ENCODE measurements at places on chromosomes 4 and X.

DNA sequence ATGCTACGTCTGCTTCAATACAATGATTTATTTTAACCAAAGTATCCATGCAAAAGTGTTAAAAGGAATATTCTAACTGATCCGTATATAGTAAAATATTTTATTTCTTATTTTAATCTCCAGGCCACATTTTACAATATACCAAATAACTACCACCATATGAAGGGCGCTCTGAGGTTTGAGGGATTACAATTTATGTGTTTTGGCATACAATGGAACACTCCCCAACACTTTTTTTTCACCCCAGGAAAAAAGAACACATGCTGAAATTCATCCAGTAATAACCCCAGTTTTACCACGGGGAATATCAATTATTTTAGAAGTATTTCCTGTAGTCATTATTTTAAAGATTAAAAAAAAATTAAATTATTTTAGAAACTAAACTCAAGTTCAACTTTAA, 65.4 kb downstream of the APBB2 start:
- no peak for DNase-seq

DNA sequence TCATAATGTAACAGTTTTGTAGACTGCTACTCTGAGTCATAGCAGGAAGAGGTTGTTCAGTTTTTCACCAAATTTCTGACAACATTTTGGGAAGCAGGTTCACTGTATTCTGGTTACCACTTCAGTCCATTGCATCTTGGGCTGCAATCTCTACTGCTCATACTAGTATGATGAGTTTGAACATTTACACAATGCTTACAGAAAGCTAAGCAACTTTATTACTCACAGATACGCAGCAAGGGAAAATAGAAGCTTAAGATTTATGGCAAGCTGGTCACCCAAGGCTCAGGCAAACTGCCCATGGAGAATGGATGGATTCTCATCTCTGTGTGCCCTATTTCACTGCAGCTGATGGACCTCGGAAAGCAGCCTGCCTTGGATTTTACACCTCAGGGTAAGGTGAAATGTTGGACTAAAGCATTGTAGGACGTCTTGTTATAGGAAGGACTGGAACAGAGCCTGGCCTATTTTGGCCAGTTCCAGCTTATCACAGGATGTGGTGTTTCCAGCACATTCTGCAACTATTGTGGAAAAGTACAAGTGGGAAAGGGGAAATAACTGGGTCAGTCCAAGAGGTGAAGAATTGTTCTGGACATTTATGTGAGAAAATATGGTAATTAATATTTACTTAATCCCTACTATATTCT, 887.1 kb upstream of the AGA start:
- DNase-seq, result no peak

GRCh38 chrX:57573754-57574153, 18.1 kb upstream of the ZXDB start:
- no peak for DNase-seq

DNA sequence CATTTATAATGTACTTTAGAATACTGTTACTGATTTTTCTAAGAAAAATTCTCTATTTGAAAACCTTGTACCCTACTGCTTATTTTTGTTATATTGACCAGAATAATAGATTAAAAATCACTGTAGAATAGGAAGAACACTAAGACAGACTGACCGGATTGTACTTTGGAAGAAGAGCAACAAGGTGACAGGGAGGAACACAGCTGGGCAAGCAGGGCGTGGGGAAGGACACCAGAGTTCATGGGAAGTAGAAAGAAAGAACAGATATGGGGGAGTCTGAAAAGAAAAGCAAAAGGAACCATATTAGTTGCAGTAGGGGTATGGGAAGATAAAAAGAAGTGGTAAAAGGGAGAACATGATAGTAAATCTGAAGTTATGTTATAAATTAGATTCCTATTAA, 38.6 kb downstream of the TXK start:
- no peak for DNase-seq

GRCh38 chr4:83370640-83370906, 35.9 kb upstream of the HPSE start:
- no peak for DNase-seq

- no peak for DNase-seq
Measured at GRCh38 chrX:44708470-44708869, 135.4 kb upstream of the DUSP21 start.

Measured in stimulated activated CD8-positive, alpha-beta memory T cell treated with anti-CD3 and anti-CD28 coated beads, Interleukin-4, amount 100 ng/mL, for 1 hour (primary cell).